Dermis microvascular lymphatic vessel endothelial cell (primary cell): ENCODE measurements at places on chromosomes 2 and 18. TPM values are rescaled to one million over a fixed set of nuclear protein-coding genes. Genes with fewer than 3 reads are reported as not detected.

The POMC gene
- 0.13 and 0.63 TPM in 2 replicates for total RNA-seq

DNA sequence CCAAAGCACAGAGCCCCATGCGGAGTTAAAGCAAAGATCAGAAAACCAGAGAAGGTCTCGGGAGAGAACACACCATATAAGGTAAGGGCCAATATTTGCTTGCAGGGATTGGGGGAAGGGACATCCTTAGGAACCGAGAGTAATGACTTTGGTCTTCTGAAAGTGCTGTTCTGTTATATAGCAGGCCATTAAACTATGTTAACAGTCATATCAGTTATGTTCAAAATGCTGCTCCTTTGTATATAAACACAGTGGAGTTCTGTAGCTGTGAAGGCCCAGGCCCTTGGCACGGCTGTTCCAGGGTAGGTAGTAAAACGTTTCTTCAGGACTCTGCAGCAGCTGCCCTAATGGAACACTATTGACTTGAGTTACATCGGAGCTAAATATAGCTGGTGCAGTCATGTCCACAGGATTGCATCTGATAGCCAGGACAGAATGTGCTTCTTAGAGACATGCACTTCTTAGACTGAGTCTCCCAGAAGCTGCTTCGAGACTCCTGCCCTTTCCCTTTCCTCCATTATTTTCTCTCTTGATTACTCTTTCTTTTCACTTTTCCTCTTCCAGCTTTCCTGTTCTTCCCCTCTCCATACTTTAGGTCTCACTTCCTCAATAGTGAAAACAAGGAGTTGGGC, 122.4 kb downstream of the SETBP1 start:
- DNase-seq: no peak

DNA sequence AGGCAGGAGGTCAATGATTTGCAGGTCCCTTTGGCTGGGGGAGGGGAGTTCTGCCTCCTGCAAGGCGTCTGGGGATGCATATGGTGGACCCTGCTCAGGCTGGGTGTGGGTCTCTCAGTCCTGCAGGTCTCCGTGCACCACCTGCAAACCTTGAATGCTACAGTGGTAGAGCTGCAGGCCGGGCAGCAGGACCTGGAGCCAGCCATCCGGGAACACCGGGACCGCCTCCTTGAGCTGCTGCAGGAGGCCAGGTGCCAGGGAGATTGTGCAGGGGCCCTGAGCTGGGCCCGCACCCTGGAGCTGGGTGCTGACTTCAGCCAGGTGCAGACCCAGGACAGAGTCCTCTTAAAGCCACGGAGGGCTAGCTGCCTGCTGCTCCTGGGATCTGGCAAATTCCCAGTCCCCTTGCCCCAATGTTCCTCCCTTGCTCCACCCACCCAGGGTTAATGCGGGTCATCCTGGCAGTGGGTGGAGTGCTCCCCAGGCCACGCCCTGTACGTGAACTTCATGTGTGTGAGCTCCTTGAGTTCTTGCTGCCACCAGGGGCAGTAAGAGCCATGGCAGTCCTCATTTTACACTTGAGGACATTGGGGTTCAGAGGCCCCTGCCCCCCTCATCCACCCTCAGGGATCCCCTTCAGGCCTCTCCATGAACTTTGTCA, 3.1 kb downstream of the PROM2 start:
- no peak for DNase-seq

DNA sequence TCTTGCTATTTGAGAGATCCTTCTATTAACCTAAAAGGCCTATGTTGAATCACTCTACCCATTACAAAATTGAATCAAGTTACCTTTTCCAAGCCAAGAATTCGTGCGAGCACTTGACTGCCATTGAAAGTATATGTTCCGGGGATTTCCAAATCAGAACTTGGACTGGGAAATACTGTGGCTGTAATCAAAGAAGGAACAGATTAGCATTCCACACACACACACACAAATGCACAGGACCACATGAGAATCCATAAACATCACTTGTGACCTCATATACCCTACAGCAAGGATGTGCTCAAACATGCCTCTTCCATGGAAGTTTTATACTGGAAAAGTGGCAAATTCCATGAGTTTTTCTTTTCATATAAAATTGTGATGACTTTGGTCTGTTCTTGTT, 86.0 kb downstream of the ABCA12 start:
- DNase-seq: no peak

DNA sequence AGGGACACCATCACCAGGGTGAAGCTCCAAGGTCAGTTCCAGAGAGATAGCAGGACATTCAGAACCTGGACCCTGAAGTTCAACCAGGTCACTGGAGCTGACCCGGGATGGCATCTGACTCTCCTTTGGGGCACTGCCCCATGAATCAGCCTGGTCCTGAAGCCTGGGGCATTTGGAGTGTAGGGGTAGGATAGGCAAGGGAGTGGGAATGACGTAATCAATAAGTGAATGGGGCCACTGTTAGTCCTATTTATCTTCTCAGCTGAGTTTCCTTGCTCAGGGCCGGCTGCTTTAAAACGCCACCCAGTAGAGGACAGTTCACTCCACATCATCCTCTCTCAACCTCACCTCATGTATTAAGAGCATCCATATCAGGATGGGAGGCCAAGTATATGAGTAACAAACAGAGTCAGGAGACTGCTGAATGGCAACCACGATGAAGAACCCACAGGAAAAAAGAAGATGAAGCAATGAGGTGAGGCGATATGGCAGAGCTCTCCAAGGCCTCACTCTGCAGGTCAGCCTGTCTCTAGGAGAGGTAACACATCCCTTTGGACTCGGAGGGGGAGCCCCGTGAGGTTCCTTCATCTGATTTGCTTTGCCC, 1.8 kb upstream of the RFX8 start:
- DNase-seq: no peak
